ENCODE measurements at places on chromosomes 12 and 14.

- no peak for DNase-seq
Observed at GRCh38 chr14:42869681-42870080, 1263.0 kb downstream of the LRFN5 start.

GRCh38 chr12:68789144-68789878 is 18.7 kb upstream of the MDM2 start:
- no peak for DNase-seq

DNA sequence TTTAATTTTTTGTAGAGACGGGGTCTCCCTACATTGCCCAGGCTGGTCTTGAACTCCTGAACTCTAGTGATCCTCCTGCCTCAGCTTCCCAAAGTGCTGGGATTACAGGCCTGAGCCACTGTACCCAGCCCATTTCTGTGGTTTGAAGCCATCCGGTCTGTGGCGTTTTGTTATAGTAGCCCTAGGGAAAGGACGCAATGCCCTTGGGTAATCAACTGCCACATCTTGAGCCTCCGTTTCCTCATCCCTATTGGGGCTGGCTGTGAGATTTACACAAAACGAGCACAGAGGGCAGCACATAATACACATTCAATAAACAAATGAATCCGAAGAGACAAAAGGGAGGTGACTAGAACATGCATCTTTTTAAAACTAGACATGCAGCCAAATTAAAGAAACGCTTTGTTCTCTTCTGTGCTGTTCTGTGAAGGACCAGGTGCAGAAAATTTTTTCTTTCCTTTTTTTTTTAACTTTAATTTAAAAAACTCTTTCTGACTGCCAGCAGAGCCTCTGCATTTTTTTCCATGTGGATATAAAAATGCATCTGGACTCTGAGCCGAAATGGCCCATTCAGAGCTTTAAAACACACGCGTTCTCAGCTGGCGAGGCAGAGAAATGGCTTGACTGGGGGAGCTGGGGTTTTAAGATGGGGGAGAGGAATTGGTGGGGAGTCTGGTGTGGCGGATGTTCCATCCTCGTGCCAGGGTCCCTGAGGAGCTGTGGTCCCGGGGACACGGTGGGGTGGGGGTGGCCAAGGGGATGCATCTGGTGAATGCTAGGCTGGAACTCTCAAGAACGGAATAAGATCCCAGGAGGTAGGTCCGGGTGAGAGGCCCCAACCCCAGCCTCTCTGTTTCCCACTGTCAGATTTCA is 119.0 kb downstream of the RBM19 start:
- no peak for DNase-seq

DNA sequence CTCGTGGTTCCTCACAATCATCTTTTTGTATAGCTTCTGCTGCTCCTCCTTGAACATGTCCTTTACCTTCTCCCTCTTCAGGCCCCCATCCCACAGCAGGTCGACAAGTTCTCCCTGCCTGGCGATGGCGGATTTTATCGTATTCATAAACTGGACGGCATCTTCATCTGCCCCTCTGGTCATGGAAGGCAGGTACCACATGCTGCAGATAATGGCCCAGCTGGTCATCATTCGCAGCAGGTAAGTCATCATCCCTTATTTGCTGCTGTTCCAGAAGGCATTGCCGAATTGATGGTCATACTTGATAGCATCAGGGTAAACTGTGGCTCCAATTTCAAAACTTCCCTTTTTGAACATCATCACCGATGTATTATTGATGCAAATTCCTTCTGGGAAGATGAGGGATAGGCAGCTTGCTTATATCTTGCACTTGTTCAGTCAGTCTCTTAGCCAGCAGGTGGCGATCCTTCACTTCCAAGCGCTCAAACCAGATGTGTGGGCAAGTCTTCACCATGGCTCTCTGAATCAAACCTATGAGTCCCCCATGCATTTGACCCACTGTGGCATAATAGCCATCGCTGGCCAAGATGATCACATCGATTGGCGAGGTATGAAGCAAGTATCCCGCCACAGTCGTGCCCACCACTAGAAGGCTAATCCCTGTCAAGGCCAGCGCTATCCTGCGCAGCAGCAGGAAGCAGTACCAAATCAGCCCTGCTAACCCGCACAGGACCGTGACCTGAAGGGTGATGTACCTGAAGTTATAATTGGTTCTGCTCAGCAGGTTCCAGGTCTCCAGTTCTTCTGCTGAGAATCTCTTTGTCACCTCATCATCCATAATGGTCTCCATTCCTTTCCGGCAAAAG is 381.5 kb upstream of the STXBP6 start:
- no peak for DNase-seq

GRCh38 chr12:68007033-68007432 is 17.8 kb downstream of the IFNG-AS1 start:
- DNase-seq = no peak

- peak; percentile 71 for DNase-seq
Observed at GRCh38 chr12:104456950-104457745, 400 bp downstream of the CHST11 start.

GRCh38 chr12:108218921-108219320 is 89.8 kb downstream of the WSCD2 start:
- DNase-seq = no peak

DNA sequence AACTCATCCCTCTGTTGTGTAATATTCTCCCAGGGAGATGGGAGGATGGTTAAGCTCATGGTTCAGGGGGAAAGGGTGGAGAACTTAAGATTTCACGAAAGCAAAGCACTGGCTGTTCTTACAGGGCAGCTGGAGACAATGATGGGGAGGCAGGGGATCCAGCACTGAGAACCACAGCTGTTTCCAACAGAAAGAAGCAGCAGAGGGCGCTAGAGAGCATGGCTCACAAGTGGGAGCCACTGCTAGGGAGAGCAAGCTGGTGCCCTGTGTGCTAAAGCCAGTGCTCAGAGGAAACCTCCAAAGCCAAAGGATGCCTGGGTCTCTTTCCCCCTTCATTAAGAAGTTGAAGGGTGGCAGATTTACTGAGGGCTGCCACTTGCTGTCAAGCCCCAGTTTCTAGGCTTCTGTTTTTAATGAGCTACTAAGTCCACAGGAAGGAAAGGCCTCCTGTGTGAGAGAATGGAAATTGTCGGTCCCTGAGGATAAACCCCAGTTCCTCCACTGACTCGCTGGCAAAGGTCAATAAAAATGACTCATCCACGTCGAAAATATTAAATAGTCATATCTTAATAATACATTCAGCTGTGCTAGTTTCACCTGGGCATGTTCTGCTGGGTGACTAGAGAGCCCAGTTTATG is 199.7 kb downstream of the ANO2 start:
- peak; percentile 44 for DNase-seq

- DNase-seq = no peak
Observed at GRCh38 chr12:58419905-58420304, 478.5 kb downstream of the ATP23 start.

DNA sequence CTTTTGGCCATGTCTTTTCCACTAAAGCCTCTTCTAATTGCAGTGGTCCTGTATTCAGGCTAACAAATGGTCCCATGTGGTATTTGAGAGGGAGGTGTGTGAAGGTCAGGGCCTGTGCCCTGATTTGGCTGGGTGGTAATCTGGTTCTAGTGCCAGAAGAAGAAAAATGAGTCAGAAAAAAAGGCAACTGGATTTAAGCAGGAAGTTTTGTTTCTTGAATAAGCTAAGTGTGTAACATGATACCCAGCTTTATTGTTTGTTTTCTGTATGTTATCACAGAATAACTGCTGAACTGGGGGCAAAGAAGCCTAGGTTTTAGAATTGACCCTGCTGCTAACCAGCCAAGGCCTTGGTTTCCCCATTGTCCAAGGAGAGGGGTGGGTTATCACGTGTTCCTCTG is 134.0 kb downstream of the ANO6 start:
- no peak for DNase-seq

DNA sequence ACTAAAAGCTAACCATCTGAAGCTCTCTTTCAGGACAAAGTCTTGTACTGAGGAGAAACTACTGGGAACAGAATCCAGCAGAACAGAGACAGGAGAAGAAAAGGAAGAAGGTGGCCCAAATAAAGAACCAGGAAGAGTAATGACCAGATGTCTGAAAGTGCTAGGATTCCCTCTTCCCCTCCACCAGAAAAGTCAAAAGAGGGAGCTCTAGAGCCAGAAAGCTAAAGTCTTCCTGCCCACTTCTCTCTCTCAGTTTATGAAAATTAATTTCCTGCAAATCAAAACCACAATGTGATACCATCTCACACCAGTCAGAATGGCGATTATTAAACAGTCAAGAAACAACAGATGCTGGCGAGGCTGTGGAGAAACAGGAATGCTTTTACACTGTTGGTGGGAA is 47.2 kb downstream of the SPPL3 start:
- no peak for DNase-seq

DNA sequence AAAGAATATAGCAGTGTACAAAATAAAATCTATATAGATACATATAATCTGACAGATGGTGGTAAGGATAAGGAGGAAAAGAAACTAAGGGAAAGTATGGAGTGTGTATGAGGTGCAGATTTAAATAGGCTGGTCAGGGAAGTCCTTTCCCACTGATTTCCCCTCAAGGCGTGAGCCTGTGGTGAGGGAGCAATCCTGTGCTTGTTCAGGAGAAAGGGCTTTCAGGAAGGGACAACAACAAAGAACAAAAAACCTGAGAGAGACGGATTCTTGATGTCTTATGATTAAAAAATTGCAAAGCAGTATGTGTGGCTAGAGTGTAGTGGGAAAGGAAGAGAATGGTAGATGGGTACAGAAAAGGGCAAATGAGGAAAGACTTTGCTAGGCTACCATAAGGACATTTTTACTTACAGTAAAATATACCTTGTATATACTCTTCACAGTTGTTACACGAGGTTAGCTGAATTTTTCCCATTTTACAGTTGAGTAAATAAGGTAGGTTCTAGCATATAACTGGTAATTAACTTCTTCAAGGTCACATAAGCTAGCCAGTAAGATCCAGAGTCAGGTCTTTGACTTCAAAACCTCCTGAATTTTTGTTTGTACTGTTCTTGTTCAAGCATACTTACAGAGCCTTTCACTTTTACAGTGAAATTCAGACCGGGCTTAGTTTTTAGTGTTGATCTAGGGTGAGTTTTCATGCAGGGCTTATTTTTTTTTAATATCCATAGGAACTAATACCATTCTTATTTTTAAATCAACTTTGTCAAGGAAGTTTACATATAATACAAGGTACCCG is 15.6 kb downstream of the CNOT2 start:
- DNase-seq = no peak

GRCh38 chr12:80053051-80053790 is 46.1 kb upstream of the OTOGL start:
- DNase-seq = no peak

- DNase-seq = no peak
Observed at GRCh38 chr12:113674996-113675395, 203.3 kb upstream of the LHX5 start.

DNA sequence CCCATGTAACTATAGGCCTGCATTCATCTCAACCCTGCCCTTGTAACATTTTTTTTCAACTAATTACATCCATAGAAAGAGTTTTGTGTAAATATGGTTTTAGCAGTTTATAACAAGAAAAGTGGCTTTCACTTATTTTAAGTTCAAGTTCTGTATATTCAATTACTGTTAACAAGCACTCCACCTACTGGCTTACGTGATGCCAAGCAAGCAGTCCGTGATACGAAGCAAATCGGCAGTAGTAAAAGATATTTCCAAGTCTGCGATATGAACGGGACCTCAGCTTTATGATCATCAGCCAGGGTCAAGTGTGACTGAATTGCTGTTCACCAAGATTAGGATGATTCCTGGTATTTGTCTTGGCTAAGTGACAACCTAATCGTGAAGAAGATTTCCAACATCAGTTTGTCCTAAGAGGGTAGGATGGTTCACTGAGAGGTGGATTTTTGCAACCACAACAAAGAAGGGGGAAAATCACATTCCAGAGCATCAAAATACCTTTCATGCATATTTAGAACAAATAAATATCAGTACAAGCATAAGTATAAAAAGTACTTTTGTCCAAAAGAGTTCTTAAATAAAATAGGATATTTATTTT is 456.2 kb downstream of the FOXG1 start:
- no peak for DNase-seq

- no peak for DNase-seq
Observed at GRCh38 chr14:83163016-83163415, 1629.4 kb upstream of the SEL1L start.

GRCh38 chr14:101062065-101062450 is 158.5 kb upstream of the RTL1 start:
- no peak for DNase-seq

- DNase-seq = no peak
Observed at GRCh38 chr12:95790917-95791849, 619 bp upstream of the NTN4 start.

DNA sequence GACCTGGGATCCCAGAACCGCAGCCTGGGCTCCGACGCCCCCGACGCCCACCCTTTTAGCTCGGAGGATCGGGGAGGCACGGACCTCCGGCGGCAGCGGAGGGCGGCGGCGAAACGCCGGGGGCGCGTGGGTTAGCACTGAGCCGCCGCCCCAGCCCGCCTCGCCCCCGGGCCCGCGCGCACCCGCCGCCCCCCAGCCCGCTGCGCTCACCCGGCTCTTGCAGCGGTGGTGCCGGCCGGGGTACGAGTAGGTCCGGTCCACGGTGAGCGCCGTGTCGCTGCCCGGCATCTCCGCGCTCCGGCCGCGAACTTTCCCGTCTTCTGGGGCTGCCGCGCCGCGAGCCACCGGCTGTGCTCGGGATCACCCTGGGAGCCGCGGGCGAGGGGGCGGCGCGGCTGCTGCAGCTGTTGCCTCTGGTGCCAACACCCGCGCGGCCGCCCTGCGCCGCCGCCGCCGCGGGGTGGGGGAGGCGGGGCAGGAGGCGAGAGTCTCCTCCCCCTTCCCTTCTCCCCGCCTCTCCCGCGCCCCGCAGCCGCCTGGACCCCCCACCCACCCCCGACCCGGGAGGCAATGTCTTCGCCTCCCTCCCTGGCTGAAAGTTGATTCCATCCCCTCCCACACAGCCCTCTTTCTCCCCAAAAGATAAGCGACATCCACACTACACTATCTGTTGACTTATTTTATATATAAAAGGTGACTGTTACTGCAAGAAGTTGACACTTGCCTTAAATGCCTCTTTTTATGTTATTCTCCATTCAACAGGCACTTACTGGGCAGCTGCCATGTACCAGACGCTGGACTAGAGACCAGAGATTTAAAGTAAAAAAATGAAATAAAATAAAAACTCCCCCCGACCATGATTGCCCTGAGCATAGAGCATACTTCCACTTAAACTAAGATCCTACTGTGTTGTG is at the start of gene TMCC3:
Gene TMCC3, minus strand, starts transcription at position 415 of the 914 bp plus-strand sequence. Its CDS starts 127 bp downstream, at position 288.
- DNase-seq = no peak

DNA sequence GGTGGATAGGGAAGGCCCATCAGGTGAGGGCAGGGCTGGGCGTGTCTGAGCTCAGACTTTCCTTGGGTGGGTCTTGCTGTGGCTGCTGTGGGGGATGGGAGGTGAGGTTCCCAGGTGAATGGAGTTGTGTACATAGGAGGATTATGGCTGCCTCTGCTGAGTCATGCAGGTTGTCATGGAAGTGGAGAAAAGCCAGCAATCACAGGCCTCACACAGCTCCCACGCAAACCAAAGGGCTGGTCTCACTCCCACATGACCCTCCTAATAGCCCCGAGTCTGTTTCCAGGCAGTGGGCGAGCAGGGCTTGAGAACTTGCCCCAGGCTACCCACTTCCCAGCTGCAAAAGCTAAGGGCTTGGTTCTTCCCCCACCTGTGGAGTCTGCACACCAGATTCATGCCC is 149.5 kb downstream of the IPO8 start:
- DNase-seq = no peak
